Dorsolateral prefrontal cortex (tissue), 122 donors: ENCODE measurements at places on chromosomes 7 and 10. TPM values are rescaled to one million over a fixed set of nuclear protein-coding genes. Genes with fewer than 3 reads are reported as not detected.

The CFAP70 gene
- total RNA-seq = 8.8 TPM

The PNLIP gene
- not detected for total RNA-seq

The DNAJC12 gene
- 38.0 TPM for total RNA-seq

The AGK gene
- total RNA-seq = 52.5 TPM

The GPR85 gene
- 18.2 TPM for total RNA-seq

The PON1 gene
- total RNA-seq = 4.2 TPM

The ANKRD1 gene
- not detected for total RNA-seq

The FZD8 gene
- total RNA-seq = 4.7 TPM

The CFAP43 gene
- total RNA-seq = 7.6 TPM

The CAV1 gene
- total RNA-seq = 7.7 TPM

The PAPOLB gene
- 0.55 TPM for total RNA-seq

The NPY4R gene
- total RNA-seq = not detected

DNA sequence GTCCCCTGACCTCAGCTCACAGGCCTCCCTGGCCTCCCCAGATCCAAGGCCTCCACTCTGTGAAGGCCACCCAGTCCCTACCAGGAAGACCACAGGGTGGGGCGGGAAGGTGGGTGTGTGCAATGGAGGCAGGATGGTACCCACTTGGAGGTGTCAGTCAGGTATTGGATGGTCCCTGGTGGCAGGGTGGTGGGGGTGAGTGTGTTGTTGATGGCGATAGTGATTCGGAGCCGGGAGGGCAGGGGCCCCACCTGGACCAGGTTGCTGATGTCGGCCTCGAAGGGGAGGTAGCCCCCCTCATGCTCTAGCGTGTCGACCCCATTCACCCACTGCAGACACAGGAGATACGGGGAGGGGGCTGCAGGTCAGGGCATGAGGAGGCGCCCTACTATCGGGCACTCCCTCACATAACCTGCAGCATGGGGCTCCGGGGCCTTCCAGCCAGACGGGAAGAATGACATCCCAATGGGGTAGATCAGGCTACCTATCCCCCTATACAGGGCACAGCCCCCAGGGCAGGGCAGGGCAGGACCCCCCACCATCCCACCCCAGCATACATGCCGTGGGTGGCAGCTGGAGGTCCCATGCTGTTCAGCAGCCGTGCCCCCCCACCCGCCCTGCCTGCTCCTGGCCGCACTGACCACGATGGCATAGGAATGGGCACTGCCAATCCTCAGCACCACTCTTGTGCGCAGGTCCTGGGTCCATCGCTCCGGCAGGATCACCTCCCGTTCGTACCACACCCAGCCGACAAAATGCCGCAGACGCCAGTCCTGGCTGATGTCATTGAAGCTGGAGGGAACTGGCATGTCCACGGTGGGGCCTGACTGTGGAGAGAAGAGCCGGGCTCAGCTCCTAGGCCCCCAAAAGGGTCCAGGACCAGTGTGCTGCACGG lies 2.2 kb downstream of the GUSB start:
- no peak for DNase-seq

GRCh38 chr10:50510517-50511473 lies 113.0 kb downstream of the SGMS1 start:
- no peak for DNase-seq

- DNase-seq = no peak
These were observed 13.3 kb downstream of the CYP2W1 start for GRCh38 chr7:996079-996872.

GRCh38 chr7:53672681-53673080 lies 637.2 kb downstream of the POM121L12 start:
- DNase-seq = no peak

GRCh38 chr10:58937423-58937822 lies 239.0 kb upstream of the PHYHIPL start:
- no peak for DNase-seq

GRCh38 chr7:135169964-135170273 lies 588 bp downstream of the CYREN start:
- no peak for DNase-seq

GRCh38 chr7:95059842-95060313 lies 152.5 kb downstream of the PPP1R9A start:
- DNase-seq = no peak

DNA sequence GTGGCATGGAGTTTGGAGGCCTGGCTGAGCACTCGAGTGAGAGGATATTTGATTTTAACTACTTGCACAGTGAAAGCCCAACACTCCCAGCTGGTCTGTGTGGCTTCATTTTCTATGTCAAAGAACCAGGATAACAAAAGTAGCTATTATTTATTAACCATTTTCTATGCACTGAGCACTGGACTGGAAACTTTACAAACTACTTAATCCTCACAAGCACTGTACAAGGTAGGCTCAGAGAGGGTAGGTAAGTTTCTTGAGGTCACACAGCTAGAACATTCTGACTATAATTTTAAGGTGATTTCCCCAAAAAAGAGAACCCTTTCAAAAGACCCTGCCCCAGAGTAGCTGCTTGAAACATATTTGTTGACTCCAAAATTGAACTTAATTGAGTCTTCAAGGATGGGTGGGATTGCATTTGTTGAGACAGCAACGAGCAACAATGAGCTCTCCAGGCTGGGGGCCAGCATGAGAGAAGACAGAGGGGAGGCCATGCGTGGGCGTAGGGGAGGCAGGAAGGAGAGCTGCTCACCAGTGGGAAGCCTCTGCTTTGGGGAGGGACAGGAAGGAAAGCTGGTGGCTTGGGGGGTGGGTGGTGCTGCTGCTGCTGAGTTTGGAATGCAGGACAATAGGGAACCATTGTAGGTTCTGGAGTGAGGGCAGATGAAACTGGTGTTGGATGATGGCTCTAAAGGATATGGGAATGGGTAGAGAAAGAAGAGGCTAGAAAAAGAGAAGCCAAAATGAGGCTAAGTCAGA lies 31.5 kb downstream of the FAM241B start:
- DNase-seq = no peak

- DNase-seq = no peak
These were observed 738.6 kb upstream of the LRRTM3 start for GRCh38 chr10:66187053-66187733.

DNA sequence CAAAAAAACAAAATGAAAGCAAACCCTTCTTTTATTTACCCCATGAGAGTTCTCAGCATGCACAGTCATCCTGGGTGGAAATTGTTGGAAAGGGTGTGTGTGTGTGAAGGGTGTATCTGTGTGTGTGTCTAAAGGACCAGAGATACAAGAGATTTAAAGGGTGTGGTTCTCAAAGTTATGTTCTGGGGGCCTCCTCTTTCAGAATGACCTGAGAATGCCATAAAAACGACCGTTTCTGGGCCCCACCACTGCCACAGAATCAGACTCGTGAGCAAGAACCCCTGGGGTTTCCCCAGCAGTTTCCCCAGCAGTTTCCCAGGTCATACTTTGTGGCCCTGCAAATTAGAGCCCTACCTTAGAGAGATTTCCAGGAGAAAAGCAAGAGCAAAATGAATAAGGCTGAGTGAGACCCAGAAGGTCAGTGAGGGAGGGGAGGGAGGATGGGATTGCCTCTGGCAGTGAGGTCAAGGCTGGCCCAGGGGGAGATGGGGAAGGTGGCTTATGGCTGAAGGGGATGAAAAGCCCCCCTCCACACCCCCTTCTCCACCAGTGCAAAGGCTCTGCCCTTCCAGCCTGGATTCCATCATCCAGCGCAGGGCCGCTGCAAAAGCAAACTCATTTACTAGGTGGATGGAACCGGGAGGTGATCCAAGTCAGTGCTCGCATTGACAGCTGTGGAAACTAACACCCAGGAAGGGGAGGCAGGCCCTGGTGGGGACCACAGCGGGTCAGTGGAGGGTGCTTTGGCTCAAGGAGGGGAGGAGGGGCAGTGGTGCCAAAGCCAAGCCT lies 10.2 kb downstream of the PYROXD2 start:
- no peak for DNase-seq

GRCh38 chr7:28446131-28446530 lies 33.8 kb downstream of the CREB5 start:
- no peak for DNase-seq

GRCh38 chr10:4813496-4813895 lies 12.5 kb upstream of the AKR1E2 start:
- DNase-seq = no peak

- DNase-seq = no peak
These were observed 67.1 kb downstream of the AOAH start for GRCh38 chr7:36657036-36657660.

DNA sequence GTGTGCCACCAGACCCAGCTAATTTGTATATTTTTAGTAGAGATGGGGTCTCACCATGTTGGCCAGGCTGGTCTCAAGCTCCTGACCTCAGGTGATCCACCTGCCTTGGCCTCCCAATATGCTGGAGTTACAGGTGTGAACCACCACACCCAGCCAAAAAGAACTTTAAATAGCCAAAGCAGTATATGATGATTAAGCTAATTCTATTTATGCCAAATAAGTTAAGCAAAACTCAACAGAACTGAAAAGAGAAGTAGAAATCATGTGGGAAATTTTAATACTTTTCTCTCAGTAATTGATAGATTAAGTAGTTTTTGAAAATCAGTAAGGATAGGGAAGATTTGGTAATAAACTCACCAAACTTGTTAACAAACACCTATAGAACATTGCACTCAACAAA lies 24.5 kb upstream of the RHEB start:
- no peak for DNase-seq

- no peak for DNase-seq
These were observed 611.5 kb downstream of the CNTNAP2 start for GRCh38 chr7:146728141-146728540.

DNA sequence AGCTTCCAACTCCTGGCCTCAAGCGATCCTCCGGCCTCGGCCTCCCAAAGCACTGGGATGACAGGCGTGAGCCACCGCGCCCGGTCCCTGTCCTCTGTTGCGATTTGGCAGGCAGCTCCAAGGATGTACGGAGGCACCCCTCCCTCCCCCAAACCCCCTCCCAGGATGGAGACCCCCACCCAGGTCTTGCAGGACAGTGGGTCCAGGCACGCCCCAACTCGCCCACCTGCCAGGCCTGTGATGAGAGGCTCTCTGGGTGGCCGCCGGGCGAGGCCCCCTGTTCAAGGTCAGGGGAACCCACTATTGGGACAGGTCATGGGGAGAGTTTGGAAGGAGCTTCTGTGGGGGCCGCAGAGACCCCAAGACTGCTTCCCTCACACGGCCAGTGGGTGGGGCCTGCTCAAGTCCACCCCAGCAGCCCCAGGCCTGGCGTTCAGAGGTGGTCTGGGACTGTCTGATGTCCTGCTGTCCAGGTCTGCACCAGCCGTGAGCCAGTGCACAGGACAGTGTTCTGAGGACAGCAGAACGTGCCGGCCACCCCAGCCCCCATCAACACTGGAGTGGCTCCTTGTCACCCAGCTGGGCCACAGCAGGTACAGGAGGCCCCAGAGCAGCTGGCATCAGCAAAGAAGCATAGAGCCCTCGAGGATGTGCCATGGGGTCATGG lies 2.5 kb downstream of the ADAP1 start:
- peak; percentile 38 for DNase-seq

GRCh38 chr10:80487421-80487785 lies 33.3 kb downstream of the TSPAN14 start:
- DNase-seq = no peak

DNA sequence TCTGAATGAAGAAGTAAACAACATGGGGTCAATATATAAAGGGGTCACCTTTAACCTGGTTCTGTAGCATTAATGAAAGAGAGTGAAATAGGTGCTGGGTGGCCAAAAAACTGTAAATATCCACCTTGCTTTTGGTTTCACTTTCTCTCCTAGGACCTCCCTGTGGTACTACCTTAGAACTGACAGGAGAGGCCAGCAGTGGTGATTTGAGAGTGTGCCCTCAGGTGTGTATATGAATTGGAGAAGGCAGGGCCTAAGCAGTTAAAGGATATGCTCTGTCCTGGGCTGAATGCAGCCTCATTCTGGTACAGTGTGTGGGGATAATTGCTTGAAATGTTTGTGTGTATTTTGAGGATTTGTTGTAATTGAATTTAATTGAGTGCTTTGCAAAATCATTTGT lies 62.0 kb downstream of the BBS9 start:
- DNase-seq = no peak

DNA sequence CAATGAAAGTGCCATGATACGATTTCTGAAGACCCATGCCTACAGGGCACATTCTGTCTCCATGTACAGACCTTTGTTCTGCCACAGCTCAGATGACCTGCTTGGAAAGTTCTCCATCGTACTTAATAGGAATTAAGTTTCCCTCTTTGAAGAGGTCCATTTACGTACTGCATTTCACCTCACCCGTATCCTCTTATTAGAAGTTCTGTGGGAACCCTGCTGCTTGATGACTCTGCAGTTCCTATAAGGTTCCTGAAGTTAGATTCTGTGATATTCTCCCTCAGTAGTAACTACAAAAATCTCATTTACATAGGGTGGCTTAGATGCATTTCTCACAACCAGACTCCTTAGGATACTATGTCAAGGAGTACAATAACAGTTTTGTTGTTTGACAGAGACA lies 50.9 kb downstream of the MINDY3 start:
- DNase-seq = no peak

GRCh38 chr10:97796651-97797050 lies 24.9 kb upstream of the SFRP5 start:
- DNase-seq = no peak

- DNase-seq = no peak
These were observed 51.1 kb upstream of the IL6 start for GRCh38 chr7:22675917-22676343.

DNA sequence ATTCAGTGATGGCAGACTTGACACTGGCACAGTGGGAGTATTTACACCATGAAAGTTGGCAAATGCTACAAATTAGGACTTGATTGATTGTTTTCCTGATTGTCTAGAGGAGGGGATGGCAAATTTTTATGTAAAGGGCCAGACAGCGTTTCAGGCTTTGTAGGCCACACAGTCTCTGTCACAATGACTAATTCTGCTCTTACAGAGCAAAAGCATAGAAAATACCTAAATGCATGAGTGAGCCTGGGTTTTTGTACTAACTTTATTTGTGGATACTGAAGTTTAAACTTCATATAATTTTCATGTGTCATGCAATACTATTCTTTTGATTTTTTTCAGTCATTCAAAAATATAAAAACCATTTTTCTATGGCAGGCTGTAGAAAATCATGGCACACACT lies 9.0 kb upstream of the ARMS2 start:
- no peak for DNase-seq

GRCh38 chr7:95993380-95993779 lies 221.0 kb downstream of the DYNC1I1 start:
- no peak for DNase-seq

DNA sequence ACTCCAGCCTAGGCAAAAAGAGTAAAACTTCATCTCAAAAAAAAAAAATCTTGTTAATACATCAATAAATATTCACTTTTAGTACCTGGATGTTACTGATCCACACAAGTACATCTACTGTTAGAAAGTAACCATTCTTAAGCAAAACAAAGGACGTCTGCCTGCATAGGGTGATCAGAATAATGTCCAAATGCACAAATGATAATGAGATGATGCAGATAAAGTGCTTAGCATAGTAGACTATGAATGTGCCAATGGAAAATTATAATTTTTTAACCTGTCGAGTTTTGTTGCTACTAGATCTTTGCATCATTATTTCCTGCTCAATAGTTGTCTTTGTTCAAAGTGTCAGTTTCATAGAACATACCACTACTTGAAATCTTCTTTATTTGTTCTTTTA lies 109.6 kb upstream of the IMMP2L start:
- DNase-seq = no peak
